CD8-positive, alpha-beta memory T cell (primary cell): ENCODE measurements at places on chromosomes 4 and X. TPM values are rescaled to one million over a fixed set of nuclear protein-coding genes. Genes with fewer than 3 reads are reported as not detected.

The SOD3 gene
- total RNA-seq: not detected

The DMD gene
- 0.48 TPM for total RNA-seq

DNA sequence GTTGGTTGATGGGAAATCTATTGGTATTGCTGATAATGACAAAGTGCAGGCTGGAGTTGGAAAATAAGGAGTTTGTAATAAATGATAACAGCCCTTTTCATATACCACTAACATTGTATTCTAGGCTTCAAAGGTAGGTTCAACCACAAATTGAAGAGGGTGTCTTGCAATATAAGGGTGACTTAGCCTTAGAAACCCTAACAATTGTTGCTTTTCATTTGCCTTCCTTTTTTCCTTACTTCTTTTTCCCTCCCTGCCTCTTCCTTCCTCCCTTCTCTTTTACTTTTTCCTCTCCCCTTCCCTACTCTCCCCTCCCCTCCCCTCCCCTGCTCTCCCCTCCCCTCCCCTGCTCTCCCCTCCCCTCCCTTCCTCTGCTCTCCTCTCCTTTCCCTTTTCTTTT is 10.9 kb upstream of the AGA start:
- DNase-seq: no peak

The NDUFC1 gene
- 50.2 TPM for total RNA-seq

- DNase-seq: no peak
Measured at GRCh38 chr4:118327554-118328241, 25.1 kb downstream of the PRSS12 start.

GRCh38 chrX:3476973-3477372 is 130.5 kb upstream of the MXRA5 start:
- DNase-seq: no peak

GRCh38 chr4:79823148-79823763 is 249.8 kb downstream of the ANTXR2 start:
- no peak for DNase-seq

The SFRP2 gene
- total RNA-seq: not detected

The IQSEC2 gene
- total RNA-seq: 0.29 TPM

- no peak for DNase-seq
Measured at GRCh38 chrX:44143061-44143602, 169.9 kb upstream of the NDP start.

GRCh38 chr4:166335256-166335938 is 462.4 kb downstream of the TLL1 start:
- DNase-seq: no peak

DNA sequence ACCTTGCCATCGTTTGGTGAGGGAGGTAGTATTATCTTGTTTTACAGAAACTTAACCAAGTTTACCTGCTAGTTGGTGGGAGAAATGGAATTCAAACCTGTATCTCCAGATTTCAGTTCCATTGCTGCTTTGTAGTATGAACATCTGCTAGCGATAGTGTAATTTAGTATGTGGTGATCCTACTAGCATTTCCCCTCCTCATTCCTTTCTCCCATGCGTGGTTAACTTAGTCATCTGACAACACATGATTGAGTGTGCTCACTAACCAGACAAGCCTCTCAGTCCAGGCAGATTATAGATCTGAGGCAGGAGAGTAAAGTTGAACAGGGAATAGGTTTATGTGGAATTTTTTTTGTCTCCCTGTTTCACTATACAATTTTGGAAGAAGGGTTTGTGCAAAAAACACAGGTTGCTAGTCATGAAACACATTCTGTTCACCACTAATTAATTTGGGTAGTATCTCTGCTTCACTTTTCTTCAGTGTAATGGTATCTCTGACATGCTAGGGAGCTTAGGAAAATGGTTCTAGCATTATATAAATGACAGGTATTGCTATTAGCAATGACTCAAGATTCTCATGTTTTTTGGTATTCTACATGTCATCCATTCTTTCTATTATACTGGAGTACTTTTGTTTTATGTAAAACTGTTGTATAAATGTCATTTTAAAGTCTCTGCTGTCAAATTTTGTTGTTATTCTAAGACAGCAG is 21.7 kb downstream of the RBPJ start:
- no peak for DNase-seq

DNA sequence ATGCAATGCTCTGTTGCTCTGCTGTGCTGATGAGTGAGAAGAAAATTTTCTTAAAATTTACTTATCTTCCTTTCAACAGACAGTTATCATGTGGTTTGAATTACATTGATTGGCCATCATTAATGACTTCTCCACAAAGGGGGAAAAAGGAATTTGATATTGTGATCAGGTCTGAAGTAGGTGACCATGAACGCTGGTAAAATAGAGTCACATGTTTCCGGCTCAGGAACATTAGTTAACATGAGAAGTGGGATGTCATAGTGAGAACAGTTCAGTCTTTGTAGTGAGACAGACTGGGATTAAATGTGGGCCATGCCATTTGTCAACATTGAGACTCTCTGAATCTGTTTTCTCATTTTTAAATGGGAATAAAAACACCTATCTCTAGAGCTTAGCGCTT is 50.6 kb downstream of the GBA3 start:
- DNase-seq: no peak

GRCh38 chr4:168651374-168651773 is 154.5 kb downstream of the PALLD start:
- DNase-seq: no peak
